ENCODE measurements at places on chromosomes 13 and 19. TPM values are rescaled to one million over a fixed set of nuclear protein-coding genes. Genes with fewer than 3 reads are reported as not detected.

GRCh38 chr19:16293118-16294091 is 31.2 kb upstream of the KLF2 start:
- peak; percentile 100 for DNase-seq

DNA sequence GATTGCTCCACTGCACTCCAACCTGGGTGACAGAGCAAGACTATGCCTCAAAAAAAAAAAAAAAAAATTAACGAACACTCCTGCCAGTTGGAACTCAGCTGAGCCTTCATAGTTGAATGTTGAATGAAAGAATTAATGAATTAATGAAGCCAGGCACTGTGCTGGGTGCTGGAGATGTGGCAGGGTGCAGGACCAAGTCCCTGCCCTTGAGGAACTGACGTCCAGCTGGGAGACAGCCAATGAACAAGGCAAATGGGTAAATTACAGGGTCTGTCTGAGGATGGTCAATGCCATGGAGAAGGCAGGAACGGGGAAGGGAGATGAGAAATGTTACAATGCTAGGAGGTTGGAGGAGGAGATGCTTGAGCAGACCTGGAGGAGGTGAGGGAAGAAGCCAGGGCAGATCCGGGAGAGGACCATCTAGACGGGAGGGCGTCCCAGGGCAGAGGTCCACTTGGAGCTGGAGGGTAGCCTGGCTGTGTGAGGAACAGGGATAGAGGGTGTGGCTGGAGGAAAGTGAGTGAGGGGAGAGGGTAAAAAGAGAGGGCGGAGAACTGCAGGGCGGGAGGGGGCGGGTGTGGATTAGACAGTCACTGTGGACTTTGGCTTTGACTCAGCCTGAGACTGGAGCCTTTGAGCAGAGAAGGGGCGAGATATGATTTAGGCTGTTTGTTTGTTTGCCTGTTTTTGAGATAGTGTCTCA is 16.8 kb upstream of the IGSF23 start:
- DNase-seq: no peak

DNA sequence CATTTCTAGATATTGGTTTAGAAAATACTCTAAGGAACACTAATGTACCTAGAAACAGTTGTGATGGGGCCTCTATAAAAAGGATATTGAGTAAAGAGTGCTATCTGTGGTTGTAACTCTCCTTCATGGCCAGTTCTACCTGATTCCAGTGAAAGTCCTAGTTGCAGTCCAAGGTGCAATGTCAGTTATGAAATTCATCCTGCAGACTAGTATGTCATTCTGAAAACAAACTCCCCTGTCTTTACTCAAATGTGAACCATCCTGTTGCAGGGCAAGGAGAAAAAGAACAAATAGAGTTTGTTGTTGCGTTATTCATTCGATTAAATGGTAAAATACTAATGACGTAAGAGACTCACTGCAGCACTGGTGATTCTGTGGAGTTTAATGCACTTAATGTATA is 18.3 kb upstream of the N4BP2L1 start:
- DNase-seq: no peak

DNA sequence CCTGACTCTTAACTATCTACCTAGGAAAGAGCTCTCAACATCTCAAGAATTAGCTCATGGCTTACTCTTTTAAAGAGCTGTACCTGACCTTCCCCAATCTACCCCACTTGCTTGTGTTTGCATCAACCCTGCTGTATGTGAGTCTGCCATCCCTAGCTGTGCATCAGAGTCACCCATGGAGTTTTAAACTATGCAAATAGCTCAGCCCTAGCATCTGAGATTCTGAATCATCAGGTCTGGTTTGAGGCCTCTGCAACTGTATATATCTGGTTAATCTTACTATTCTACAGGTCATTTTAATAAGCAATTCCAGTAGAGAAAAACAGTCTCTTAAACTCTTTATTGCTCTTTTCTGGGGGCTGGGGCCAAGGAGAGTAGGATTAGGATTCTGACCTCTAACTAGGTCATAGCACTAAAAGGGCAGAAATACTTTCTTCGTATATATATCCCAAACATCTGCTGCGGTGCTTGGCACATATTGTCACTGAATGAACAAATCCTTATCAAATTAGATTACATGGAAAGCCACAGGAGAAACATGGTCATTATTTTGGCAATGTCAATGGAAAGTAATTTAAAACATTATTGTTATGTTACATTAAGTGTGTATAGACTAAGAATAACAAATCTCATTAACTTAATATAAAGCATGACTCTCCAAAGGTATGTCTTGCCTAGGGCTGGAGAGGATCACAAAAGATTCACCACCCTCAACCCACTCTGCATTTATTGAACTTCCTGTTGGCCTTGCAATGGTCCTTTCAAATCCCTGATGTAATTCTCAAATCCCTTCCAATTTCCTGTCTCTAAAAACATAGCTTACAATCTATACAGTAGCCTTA is 232.2 kb downstream of the DACH1 start:
- peak; percentile 91 for DNase-seq

DNA sequence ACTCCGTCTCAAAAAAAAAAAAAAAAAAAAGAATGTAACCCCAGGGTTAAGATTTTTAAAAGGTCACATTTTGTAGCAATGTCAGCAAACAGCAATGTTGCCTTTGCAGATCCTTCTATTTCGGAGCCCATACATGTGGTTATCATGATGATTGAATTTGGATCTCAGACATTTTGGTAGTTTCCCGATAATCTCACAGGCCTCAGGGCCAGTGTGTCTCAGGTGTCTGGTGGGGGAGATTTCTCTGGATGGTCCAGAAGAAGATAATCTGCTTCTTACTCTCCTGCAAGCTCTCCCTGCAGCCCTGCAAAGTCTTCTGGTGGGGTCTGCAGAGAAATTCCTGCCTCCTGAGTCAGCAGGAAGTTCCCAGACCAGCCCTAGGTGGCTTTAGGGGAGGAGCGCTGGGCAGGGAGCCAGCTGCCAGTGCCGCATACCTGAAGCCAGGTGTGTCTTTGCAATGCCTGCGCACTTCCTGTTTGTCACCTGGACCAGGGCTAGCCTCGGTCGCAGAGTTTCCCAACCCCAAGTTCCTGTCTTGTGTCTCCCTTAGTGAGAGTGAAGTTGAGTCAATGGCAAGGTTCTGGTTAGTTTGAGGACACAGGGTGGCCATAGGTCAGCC is 1.4 kb downstream of the SH2D3A start:
- DNase-seq: no peak

IGSF23 gene
- 0.32 TPM for total RNA-seq

CFAP97D2 gene
- not detected for total RNA-seq

NLRP7 gene
- not detected for total RNA-seq

KCNC3 gene
- not detected for total RNA-seq

CGB1 gene
- total RNA-seq: not detected

ZNF562 gene
- 22.2 TPM for total RNA-seq

EFNB2 gene
- total RNA-seq: 7.4 TPM
